Suppressor macrophage treated with lipopolysaccharide for 1 hour (primary cell): ENCODE measurements at places on chromosomes 3 and 15.

DNA sequence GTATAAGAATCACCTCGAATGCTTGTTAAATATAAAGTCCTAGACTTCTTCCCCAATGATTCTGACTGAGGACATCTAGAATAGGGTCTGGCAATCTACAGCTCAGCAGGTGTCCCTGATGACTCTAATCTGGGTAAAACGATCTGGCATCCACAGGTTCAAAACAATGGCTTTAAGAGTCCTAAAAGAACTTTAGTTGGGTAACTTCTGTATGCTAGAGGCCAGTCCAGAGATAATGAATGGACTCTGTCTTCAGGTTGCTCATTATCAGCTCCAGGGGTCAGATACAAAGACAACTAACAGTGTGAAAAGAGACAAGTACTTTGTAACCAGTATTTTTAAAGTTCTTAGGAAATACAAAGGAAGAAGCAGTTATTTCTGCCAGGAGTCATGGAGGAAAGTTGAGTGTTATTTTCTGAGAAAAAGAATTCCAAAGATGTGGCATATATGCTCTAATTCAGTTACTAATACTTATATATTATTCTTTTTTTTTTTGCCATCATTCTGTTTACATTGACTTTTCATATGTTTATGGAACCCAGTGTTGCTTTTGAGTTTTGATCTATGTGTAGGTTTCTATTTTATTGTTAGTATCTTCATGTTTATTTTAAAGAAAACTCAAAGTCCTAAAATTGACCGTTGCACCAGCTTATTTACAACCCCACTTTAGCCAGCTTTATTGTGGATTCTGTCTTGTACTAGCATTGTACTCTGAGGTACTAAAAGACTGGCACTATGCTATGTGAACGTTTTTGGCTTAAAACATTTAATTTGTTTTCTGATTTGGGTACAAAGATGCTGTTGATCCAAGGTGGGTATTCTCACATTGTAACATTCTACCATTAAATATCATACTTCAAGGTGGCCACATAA is 3.1 kb upstream of the GPR15 start:
- no peak for DNase-seq

GRCh38 chr3:52842424-52842823 is 7.6 kb upstream of the MUSTN1 start:
- DNase-seq, result peak; percentile 40

DNA sequence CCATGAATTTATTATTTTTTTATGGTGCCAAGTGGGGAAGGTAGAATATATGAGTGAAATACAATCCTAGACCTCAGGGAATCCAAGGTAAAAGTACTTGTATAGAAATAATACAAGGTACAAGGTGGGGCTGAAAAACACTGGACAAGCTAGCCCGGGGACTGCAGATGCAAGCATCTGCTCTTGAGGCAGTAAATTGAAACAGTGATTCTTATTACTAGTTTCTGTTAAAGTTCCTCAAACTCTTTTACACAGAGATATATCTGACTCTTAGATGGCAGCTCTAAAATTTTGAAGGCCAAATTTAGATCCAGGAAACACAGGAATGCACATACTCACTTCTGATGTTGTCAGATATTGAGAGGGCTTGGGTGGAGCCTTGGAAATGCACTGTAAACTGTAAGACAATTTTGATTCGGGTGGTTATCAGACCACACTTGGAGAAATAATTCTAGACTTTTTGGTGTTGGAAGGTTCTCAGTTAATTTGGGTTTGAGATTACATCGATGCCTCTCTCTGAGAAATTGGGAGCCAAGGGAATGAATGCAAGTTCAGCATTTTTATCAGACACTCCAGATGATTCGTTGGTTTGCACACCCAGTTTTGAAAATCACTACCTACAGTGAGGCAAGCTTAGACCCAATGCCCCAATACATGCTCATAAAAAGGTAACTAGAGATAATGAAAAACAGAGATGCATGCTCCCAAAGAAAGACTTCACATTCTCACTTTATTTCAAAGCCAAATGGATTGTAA is 7.3 kb downstream of the TP63 start:
- no peak for DNase-seq

DNA sequence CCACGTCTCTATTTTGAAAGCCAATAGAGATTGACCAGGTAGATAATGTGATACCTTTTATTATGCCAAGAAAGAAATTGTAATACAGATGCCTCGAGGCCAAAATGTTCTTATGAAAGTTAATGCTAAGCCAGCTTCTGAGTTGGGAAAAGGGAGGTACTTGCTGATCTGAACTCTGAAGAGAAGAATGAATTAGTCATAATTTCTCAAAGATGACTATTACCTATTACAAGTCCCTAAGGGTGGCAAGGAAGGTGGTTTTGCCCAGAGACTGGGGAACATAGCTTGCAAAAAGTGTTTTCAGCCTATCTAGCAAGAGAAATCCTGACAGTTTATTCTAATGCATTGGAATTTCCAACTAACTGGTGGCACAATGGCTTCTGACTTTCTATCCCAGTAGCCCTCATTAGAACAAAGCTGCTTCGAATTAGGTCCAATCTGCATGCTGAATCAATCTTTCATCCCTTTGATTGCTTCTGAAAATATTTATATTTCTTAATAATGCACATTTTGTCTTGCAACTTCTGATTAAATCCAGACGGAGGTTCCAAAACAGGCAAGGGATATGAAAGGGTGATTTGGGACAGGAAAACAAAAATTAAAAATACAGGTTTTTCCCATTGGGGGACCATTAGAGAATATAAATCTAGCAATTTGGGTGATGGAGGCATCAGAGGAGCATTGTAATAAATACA is 17.7 kb upstream of the NR2F2 start:
- DNase-seq, result no peak

GRCh38 chr3:128971421-128972100 is 22.3 kb downstream of the CFAP92 start:
- DNase-seq, result peak; percentile 52

DNA sequence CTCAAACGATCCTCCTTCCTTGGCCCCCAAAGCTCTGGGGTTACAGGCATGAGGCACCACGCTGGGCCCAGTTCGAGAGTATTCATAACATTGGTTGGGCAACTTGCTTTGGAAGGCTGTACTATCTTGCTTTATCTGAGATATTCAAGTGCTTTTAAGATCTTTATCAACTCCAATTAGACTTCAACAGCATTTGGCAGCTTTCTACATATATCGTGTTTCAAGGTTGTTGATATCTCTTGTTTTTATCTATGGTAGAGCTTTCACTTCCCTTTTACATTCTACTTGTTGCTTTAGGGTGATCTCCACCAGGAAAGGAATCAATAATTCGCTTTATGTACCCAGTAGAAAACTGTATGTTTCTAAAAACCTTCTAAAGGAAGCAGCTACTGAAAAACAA is 395.3 kb downstream of the IL5RA start:
- no peak for DNase-seq

DNA sequence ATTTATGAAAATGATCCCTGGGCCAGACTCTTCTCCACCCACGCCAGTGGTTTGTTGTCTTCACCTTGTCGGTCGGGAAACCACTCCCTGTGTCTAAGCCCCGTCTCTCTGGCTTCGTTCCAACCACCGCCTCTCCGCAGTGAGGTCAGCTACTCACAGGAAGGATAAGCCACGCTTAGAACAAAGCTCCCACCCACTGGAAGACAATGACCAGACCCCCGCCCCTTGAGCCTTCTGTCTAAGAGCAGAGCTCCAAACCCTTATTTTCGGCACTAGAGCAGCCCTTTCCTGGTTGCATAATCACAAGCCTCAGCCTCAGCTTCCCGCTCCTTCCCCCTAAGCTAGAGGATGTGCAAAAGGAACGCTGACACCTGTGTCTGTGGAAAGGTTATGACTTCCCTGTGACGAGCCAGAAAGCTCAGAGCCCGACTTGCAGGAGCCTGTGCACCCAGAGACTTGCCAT is 114.9 kb upstream of the MEF2A start:
- DNase-seq, result peak; percentile 77

GRCh38 chr3:143090976-143091837 is 28.4 kb upstream of the CHST2 start:
- no peak for DNase-seq

DNA sequence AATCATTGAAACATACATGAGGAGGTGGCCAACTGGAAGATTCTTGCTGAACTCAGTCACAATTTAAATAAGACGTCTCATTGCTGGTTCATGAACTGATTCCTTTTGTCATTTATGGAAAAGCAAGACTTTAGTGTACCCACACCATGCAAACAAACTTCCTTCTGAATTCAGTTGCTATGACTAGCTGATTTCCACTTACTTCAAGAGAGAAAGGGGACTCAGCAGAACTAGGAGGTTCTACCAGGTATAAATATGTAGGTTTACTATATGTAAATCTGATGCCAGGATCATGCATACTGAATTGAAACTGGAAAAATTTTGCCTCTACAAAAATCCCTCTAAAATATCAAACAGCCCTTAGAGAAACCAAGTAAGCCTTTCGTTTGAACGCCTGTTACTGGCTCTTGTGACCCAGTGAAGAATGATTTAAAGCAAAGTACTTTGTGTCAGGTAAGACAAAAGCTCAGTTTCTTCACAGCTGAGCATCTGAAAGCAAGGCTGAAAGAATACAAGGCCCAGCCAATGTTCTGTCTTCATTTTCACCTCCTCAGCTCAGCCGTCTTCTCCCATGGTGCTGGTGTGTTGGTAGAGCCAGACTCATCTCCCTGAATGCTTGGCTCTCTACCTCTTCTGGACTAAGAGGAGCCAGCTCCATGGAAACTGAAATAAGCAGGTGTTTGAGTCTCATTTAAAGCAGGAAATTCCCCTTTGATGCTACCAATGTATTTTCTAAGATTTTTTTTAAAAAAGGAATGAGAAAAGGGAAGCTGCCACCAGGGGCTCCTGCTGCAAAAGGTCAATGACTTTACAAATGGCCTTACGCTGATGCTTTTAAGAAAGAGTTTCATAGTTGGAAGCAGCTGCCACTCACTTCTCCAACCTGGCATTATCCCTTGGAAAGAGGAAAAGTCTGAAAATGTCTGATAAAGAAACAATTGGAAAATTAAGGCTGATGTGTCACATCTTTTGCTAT is 301.6 kb downstream of the EFHB start:
- DNase-seq, result no peak

DNA sequence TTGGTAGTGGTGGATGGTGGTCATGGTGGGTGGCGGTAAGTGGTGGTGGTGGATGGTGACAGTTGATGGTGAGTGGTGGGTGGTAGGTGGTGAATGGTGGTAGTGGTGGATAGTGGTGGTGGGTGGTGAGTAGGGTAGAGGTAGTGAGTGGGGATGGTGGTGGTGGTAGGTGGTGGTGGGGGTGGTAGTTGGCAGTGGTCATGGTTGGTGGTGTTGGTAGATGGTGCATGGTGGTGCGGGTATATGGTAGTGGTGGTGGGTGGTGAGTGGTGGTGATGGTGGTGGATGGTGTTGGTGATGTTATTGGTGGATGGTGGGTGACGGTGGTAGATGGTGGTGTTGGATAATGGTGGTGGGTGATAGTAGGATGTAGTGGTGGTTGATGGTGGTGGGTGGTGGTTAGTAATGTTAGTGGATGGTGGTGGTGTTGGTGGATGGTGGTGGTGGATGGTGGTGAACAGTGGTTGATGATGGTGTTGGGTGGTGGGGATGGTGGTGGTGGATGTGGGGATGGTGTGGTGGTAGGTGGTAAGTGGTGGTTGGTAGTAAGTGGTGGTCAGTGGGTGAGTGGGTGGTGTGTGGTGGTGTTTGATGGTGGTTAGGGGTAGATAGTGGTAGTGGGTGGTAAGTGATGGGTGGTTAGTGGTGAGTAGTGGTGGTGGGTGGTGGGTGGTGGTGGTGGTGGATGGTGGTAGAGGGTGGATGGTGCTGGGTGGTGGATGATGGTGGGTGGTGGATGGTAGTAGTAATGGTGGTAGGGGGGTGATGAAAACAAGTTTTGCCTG is 16.7 kb upstream of the RIOX2 start:
- DNase-seq, result no peak

GRCh38 chr3:10474275-10474646 is 31.1 kb downstream of the ATP2B2 start:
- no peak for DNase-seq

- DNase-seq, result no peak
These were observed 78.2 kb upstream of the RASGRP1 start for GRCh38 chr15:38642689-38643270.

DNA sequence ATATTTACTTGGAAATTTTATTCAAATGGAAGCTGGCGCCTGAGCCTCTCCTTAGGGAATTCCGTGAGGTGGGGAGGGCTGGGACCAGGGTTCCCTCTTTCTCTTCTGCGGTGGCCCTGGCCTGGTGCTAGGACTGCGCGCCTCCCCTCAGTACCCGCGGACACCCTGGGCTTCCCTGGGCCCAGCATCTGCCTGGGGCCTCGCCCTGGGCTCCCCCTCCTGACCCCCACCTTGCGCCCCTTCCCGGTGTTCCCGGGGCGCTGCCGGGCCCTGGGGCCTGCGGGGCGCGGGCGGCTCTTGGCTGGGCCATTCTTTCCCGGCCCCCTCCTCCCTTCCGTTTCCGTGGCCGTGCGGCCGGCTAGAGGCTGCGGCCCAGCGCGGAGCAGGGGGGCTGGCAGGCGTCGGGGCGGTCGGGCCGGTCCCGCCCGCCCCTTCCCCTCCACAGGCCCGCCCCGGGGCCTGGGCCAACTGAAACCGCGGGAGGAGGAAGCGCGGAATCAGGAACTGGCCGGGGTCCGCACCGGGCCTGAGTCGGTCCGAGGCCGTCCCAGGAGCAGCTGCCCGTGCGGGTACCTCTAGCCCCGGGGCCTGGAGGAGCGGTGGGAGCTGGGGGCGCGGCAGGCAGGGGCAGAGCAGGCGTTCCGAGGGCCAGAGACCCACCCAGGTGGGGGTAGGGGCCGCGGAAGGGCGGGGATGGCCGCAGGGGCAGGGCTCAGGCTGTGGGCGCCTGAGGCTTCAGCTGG is at the start of gene FES:
FES (plus strand) TSS at position 529 of the 743 bp plus-strand sequence. CDS start 542 bp downstream, outside the sequence.
- DNase-seq, result peak; percentile 78

GRCh38 chr15:60275624-60276023 is 122.2 kb downstream of the ANXA2 start:
- DNase-seq, result no peak

DNA sequence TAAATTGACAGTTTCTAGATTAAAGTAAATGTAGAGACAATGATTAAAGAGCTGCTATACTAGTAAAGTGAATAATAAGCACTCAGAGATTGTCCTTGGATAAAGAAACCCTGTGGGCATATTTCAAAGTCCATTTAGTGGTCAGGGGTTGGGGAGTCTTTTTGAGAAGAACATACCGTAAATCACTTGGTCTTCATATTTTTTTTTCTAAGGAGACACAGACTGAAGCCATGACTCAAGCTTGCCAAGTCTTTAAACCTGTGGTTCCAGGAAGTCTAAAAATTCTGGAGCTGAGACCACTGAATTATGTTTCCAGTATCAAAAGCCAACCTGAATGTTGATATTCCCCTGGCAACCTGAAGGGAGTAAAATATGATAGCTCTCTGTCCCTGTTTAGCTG is 171.0 kb downstream of the TPRG1 start:
- no peak for DNase-seq

- no peak for DNase-seq
These were observed 13.9 kb upstream of the PRICKLE2 start for GRCh38 chr3:64238971-64239667.

DNA sequence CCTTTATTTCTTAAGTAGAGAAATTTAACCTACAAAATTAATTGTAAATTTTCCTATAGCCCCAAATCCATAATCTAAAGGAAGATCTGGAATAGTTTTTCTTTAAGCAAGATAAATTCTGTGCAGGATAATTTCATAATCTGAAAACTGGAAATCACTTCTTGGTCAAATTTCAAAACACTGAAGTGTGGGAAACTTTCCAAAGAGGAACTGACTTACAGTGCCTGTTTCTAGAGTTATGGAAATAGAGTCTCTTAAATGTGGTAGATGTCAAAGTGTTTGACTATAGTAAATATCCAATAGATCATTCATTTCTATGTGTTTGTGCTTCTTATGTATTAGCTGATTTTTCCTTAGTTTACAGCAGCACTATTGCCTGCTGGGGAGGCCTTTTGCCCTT is 1.6 kb upstream of the P2RY13 start:
- peak; percentile 85 for DNase-seq
